ENCODE measurements at places on chromosomes 16 and 17.

GRCh38 chr17:80679816-80680215 is 135.2 kb downstream of the RPTOR start:
- no peak for DNase-seq

GRCh38 chr17:16947470-16947869 is 24.4 kb downstream of the TNFRSF13B start:
- DNase-seq: no peak

GRCh38 chr16:88995746-88996535 is 18.9 kb upstream of the CBFA2T3 start:
- DNase-seq: no peak

GRCh38 chr17:42306385-42306667 is 18.0 kb downstream of the STAT5A start:
- DNase-seq: no peak

GRCh38 chr16:832652-833336 is 32.3 kb upstream of the GNG13 start:
- DNase-seq: no peak

DNA sequence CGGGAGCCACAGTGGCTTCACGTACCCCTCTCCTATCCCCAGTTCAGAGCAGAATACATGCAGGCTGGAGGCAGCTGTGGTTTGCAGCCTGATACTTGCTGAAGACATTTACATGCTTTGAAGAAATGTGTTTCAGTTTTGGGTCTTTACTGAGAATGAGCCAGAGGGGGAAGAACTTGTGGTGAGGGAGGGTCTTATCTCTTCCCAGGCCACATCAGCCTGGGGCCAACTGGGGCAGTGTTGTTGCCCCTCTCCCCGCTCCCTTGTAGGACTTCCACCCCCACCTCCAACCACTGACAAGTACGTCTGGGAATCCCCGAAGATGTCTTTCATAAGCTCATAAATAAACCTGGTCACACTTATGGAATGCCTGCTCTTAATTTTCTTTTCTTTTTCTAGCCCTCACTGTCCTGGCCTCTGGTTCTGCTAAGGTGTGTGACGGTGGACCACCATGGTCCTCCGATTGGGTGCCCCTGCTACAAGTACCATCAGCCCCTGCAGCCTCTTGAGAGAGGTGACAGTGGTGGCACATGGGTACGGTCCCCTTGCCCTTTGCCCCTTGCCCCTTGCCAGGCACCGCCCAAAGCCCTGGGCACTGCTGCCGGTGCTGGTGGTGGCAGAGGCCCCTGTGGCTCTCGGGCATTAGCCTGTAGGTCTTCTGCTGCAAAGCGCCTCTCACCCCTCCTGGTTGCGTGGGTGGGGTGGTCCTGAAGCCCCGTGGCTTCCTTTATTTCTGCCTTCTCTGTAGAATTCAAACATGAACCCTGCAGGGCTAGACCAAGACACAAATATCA is 144.8 kb upstream of the RPH3AL start:
- no peak for DNase-seq

DNA sequence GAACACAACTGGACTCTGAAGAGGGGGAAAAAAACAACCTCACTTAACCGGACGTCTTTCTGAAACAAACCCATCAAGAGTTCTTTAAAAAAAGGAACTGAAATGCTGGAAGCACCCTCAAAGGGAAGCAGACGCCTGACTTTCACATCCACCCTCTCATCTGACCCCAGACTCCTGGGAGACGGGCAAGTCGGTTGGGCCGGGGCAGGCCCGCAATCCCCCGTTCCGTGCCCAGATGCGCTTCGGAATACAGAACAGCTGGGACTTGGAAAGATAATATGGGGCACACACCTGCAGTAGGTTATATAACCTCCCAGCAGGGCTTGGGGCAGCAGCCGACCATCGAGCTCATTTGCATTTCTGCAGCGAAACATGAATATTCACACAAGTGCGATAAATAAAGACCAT is 3.7 kb downstream of the ARHGAP27 start:
- DNase-seq: no peak

GRCh38 chr16:22194707-22195444 is 11.2 kb upstream of the EEF2K start:
- DNase-seq: peak; percentile 19

GRCh38 chr17:69725146-69725545 is 310.6 kb downstream of the MAP2K6 start:
- DNase-seq: no peak

GRCh38 chr17:48060249-48060648 is 12.1 kb downstream of the NFE2L1 start:
- DNase-seq: no peak

GRCh38 chr17:18332909-18333489 is 17.9 kb downstream of the SMCR8 start:
- DNase-seq: no peak

GRCh38 chr16:88301886-88302285 is 80.9 kb upstream of the ZNF469 start:
- no peak for DNase-seq

DNA sequence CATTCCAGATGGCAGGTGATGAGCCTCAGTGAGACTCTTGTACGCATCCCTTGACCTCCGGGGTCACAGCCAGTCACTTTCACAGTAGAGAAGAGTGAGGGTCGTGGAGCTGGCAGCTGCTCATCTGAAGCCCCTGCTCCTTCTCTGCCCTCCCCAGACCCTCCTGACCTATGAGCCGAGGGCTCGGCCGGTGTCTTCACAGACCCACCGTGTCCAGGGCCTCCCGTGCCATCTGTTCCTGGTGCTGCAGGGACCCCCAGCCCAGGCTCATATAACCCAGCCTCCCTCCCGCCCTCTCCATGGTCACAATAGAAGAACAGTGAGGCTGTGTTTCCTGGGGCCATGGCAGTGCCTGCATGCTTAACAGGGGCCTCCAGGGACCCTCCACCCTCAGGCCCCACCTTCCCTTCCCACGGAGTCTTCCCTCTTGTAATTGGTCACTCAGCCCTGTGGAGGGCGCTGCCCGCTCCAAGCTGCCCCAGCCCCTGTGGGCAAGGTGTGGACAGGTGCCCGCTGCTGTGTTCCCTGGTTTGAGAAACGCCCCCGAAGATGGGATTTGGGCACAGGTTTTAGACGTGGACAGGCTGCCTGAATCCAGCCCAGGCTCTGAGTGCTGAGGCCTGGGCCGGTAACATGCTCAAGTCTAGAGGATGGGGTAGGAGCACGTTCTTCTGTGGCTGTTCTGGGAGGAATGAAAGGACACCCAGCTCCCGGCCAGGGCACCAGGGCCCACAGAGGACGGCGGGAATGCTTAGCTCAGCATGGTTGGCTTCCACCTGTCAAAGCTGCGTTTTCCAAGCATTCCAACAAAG is 38.7 kb downstream of the ACSF3 start:
- DNase-seq: no peak

GRCh38 chr16:85536411-85537330 is 76.5 kb upstream of the GSE1 start:
- no peak for DNase-seq

DNA sequence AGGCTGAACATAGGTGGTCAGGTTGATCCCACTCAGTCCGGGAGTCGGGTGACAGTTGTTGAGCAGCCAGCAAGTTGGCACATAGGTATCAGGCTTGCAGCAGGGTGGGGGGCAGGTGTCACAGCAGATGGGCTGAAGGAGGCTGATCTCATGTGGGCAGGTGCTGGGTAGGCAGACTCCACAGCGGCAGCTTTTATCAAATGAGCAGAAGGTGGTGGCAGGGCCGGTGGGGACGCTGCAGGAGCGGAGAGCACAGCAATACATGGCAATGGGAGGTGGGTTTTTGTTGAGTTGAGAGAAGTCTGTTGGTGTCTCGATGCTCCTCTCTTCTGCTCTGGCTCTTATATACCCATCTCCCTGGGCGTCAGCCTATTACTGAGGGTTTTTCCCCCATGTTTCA is at the start of gene KRTAP3-1:
Gene KRTAP3-1 (minus strand): TSS at position 318 of the 400 bp plus-strand sequence. CDS start 54 bp downstream, at position 264.
- no peak for DNase-seq

DNA sequence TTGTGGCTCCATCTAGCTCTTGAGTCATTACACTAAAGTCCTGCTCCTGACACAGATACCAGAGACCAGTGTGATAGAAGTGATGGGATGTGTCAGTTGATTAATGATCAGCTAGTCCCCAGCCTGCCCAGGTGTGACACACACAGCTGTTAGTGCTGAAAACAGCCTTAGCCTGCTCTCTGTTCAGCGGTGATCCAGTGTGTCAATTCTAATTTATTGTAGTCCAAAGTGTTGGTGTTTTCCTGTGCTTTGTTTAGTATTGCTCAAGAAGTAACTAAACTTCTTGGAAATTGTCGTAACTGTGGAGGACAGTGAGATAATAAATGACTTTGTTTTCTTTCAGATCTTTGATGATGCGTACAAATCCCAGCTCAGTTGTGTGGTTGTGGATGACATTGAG is 92.3 kb downstream of the WNT3 start:
- DNase-seq: no peak

DNA sequence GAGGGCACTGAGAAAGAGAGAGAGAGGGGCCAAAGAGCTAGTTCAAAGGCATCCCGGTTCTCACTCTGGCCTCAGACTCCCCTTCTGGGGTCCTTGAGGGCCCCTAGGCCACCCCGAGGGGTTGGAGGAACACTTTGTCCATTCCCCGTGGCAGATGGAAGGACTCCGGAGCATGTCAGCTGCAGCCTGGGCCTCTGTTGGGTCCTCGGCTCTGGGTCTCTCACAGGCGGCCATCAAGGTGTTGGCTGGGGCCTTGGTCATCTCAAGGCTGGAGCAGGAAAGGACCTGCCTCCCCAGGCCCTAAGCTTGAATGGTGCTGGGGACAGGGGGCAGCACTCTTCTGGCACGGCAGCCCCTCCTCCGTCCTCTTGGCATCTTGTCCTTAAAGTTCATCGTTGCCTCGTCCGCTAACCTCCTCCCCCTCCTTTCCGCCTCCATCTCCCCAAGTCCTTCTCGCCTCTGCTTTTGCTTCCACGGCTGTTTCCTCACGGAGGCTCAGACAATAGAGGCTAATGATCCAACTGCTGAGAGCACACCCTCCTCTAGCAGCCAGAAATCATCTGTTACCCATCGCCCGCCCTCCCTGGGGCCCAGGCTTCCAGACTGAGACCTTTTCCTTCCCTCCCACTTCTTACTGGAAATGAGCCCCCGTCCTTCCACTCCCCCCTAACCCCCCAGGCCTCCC is 23.3 kb downstream of the CCR7 start:
- DNase-seq: no peak

- DNase-seq: no peak
Observed at GRCh38 chr16:71426069-71426879, 15.6 kb downstream of the TLE7 start.

GRCh38 chr17:33942414-33942813 is 312.7 kb upstream of the CCL2 start:
- no peak for DNase-seq

DNA sequence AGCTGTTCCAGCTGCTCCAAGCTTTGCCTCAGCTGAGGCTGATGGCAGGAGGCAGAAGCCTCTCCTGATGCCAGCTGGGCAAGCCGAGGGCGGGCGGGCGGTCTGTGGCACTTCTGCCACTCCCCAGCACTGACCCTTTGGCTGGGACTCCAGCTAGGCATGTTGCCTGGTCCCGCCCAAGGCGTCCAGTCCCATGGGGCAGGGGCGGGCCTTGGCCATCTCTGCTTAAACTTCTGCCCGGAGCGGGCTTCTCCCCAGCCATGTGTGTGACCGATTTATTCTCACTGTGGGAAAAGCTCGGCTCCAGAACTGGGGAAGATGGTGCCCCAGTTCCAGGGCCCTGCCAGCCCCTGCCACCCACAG is 349.1 kb downstream of the SEC14L1 start:
- no peak for DNase-seq

DNA sequence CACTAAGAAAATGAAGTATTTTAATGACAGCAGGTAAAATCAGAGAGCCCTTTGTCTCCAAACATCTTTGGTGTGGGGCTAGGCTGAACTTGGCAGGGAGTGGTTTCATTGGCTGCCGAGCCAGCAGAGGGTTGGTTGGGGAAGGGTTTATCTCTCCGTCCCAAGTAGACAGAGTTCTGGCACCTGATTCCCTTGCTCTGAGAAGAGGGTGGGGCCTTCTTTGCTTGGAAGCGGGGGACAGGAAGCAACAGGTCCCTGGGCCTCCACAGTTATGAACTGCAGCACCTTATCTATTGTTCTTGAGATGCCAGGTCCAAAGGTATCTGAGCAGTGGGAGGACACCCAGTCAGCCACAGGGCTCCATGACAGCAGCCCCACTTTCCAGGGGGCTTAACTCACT is 12.3 kb upstream of the CDH1 start:
- DNase-seq: no peak

DNA sequence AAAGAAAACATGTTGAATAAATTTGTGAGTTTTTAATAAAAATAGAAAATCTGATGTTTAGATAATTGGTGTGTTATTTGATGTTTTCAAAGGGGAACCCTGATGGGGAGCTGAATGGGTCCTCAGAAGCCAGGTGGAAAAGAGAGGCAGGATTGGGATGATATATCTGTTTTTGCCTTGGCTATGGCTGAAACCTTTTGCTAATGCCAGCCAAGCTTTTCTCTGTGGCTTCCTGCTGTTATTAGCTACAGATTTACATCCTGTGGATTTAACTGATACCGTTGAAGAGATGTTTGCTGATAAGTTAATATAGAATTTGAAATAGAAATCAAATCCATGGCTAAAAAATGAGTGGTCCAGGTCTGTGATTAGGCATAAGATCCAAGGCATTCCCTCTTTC is 4.2 kb upstream of the AATF start:
- DNase-seq: no peak

DNA sequence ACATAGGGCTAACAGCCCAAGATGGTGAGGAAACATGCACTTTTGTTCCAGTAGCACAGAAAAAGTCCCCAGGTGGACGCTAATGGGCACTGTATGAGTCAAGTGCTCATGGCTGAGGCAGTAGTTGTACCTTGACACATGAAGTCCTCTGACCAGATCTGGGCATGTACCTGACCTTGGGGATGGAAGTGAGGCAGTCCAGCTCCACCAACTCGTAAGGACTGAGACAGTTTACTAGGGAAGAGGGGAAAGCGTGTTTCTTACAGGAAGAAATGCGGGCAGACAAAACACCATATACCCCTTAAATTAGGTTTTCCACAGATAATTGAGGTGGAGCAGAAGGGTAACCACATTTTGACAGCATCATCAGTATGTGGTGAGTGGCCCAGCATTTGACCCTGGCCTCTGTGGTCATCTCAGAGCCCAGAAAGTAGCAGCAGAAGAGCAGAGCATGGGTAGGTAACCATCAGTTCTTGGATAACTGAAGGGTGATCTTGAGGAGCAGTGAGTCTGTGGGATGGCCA is 32.4 kb upstream of the METTL9 start:
- no peak for DNase-seq

- DNase-seq: no peak
Observed at GRCh38 chr16:58211846-58212245, 13.9 kb upstream of the CSNK2A2 start.

DNA sequence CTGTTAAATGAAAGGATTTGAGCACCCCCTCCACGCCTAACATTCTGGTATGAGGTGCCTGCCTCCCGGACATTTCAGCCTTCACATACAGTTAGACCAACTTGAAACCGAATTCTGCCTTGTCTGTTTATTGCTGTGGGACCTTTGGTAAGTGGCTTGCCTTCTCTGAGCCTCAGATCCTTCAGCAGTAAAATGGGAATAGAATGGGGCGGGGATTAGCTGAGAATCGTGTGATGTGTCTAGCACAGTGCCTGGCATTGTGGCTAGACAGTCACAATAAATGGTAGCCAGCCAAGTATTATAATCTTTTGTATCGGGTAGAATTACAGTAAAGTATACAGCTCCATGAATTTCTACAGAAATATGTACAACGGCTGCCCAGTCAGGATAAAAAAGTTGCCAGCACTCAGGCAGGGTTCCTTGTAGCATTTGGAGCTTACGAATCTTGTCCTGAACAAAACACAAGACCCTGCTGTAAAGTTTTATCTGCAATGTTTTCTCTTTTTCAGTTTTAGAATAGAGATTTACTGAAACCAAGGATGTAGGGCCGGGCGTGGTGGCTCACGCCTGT is 786 bp downstream of the TMC7 start:
- DNase-seq: no peak
